ENCODE measurements at places on chromosomes 1 and 21. TPM values are rescaled to one million over a fixed set of nuclear protein-coding genes. Genes with fewer than 3 reads are reported as not detected.

- no peak overlapping the region for H3K4me3 ChIP-seq
- DNase-seq = no peak
- H3K36me3 ChIP-seq = peaks cover 19% of the 10 kb centered on the region
- H3K27ac ChIP-seq = no peak overlapping the region
These were observed 15.4 kb downstream of the HDAC1 start for GRCh38 chr1:32307324-32307723.

DNA sequence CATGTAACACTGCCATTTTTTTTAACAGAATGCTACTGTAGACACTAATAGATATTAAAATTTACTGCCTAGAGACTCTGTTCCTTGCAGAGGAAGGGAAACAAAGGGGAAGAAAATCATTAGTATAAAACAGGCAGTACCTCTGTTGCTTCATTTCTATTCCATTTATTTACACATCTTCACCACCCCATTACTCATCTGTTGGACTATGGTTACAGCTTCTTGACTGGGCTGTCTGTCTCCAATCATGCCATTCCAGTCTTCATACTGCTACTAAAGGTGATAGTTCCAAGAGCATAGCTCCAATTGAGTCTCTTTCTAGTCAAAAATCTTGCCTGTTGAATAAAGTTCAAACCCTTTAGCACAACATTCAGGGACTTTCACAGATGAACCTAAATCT lies 22.2 kb upstream of the GPR25 start:
- H3K4me1 ChIP-seq = peaks cover 9% of the 10 kb centered on the region
- no peak overlapping the region for H3K27ac ChIP-seq
- no peak for DNase-seq
- no peaks in the 10 kb centered on the region for H3K27me3 ChIP-seq

DNA sequence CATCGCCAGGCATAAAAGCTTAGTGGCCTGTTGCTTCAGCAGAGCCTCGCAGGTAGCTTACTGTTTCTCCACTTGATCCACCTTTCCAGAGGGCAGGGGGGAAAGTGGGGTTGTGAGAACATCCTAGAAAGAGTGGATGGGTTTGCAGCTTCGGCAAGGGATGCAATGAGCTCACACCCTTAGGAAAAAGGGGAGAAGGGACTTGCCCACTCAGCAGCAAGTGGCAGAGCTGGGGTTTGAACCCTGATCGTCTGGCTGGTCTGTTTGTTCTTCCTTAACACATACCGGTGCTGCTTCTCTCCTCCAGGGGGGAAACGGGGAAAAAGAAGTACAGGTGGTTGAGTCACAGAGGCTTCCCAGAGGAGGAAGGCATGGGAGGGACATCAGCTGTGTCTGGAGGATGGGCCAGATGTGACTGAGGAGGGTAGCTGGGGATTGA lies 1.0 kb downstream of the TMEM201 start:
- peaks cover 44% of the 10 kb centered on the region for H3K4me1 ChIP-seq
- DNase-seq = no peak
- peak overlapping the region; percentile 92 for H3K4me3 ChIP-seq
- H3K36me3 ChIP-seq = peaks cover 4% of the 10 kb centered on the region
- no peaks in the 10 kb centered on the region for H3K27me3 ChIP-seq

The HAPLN2 gene
- 0.91 TPM for total RNA-seq

The PTBP2 gene
- 75.5 TPM for total RNA-seq

GRCh38 chr1:181674617-181675016 lies 191.3 kb downstream of the CACNA1E start:
- H3K4me1 ChIP-seq = peaks cover 18% of the 10 kb centered on the region
- no peaks in the 10 kb centered on the region for H3K36me3 ChIP-seq
- no peak overlapping the region for H3K27ac ChIP-seq
- no peak overlapping the region for H3K4me3 ChIP-seq
- peaks cover 4% of the 10 kb centered on the region for H3K27me3 ChIP-seq
- no peak for DNase-seq

DNA sequence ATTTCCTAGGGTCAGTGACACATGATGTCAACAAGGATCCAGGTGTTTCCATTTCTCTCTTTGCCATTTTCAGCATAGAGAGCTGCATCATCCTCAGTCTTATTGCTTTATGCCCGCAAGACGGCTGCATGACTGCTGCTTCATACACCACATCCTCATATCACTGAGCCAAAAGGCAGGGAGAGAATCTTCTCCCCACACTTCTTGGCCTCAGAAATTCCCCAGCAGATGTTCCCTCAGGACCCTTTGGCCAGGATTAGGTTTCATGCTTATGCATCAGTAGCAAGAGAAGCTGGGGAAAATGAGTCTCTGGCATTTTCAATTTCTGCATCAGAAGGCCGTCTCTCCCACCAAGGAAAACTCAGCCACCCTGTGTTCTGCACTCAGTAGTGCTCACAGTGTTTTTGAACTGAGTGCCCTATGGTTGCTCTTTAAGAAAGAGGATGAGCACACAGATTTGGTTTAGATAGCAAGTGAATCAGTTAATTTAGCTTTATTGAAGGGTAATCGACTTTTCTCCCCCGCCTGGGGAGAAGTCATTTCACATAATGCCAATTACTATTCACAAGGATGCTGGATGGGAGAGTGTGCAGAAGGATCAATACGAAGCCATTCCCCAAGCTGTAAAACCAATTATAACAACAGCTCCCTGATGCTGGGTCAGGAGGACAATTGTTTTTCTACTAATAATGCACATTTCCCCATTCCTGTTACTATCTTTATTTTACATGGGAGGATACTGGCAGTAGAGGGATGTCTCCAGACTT lies 360.2 kb downstream of the HHIPL2 start:
- no peaks in the 10 kb centered on the region for H3K4me1 ChIP-seq
- no peaks in the 10 kb centered on the region for H3K27me3 ChIP-seq
- no peaks in the 10 kb centered on the region for H3K36me3 ChIP-seq
- H3K27ac ChIP-seq = no peak overlapping the region

The ETNK2 gene
- total RNA-seq = 12.1 TPM

The PCSK9 gene
- total RNA-seq = 23.7 TPM

DNA sequence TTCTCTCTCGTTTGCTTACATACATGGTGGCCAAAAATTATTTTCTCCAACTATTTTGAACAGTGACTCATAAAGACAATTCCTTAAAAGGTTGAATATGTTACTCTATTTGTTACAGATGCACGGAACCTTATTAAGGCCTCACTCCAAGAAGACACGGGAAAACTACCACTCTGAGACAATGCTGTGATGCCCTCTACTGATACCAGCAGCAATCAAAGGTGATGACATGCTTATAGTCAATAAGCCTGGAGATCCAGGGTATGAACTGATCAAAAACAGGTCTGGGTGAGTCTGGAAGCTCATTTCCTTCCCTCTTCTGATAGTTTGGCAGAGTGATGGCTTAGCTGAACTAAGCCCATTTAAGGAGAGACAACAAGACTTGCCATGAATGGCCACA lies 563.0 kb downstream of the LRRIQ3 start:
- no peaks in the 10 kb centered on the region for H3K36me3 ChIP-seq
- no peak for DNase-seq
- H3K4me3 ChIP-seq = no peak overlapping the region

The DNAJC28 gene
- 2.4 TPM for total RNA-seq

The FAM43B gene
- total RNA-seq = 0.75 TPM

DNA sequence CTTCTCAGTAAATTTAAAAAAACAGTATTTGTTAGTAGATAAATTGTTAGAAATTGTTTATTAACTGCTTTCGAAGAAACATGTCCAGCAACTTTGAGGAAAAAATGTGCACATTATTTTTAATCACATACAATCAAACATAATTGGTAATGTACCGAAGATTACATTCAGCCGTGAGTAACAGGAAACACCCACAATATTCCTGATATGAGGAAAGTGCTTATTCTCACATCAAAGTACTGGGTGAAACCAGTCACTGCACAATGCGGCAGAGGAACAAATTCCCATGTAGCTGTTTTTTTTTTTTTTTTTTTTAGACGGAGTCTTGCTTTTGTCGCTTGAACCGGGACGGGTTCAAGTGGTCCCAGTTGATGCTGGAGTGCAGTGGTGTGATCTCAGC lies 9.7 kb downstream of the ACBD3 start:
- peaks cover 24% of the 10 kb centered on the region for H3K4me1 ChIP-seq
- no peak overlapping the region for H3K27ac ChIP-seq
- H3K36me3 ChIP-seq = peaks cover 2% of the 10 kb centered on the region
- H3K4me3 ChIP-seq = no peak overlapping the region
- DNase-seq = no peak

DNA sequence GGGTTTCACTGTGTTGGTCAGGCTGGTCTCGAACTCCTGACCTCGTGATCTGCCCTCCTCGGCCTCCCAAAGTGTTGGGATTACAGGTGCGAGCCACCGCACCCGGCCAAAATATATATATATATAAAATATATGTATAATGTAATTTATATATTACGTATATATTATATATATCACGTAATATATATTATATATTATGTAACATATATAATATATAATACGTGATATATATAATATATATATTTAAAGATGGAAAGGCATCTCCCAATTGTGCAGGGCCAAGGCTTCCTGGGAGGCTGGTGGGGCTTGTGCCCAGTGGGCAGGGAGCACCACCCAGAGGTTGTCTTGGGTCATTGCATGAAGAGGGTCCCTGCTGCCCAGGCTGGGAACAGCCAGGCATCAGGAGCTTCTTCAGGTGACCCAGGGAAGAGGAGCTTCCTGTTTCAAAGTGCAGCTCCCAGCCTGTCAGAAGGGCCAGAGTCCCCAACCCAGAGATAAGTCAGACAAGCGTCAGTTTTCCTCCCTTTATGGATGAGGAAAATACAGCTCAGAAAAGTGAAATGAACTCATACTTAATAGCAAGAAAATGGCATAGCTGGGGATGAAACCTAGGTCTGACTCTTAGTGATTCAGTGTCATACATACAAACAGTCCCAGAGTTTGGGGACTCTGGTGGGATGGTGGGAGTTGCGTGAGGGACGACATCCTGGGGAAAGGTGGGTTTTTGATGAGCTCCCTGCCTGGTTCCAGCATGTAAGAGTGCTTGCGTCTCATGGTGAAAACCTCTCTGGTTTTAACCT lies 12.0 kb downstream of the UBE2Q1 start:
- peaks cover 14% of the 10 kb centered on the region for H3K27me3 ChIP-seq
- no peak overlapping the region for H3K27ac ChIP-seq
- peaks cover 9% of the 10 kb centered on the region for H3K36me3 ChIP-seq
- no peak overlapping the region for H3K4me3 ChIP-seq

- H3K36me3 ChIP-seq = peaks cover 9% of the 10 kb centered on the region
- H3K27ac ChIP-seq = peak overlapping the region; percentile 32
These were observed 109.0 kb downstream of the FAF1 start for GRCh38 chr1:50851034-50851433.

GRCh38 chr1:173484276-173484675 lies 7.1 kb downstream of the PRDX6 start:
- no peak for DNase-seq
- no peaks in the 10 kb centered on the region for H3K27me3 ChIP-seq
- peaks cover 49% of the 10 kb centered on the region for H3K36me3 ChIP-seq
- peaks cover 10% of the 10 kb centered on the region for H3K4me1 ChIP-seq
- no peak overlapping the region for H3K4me3 ChIP-seq

DNA sequence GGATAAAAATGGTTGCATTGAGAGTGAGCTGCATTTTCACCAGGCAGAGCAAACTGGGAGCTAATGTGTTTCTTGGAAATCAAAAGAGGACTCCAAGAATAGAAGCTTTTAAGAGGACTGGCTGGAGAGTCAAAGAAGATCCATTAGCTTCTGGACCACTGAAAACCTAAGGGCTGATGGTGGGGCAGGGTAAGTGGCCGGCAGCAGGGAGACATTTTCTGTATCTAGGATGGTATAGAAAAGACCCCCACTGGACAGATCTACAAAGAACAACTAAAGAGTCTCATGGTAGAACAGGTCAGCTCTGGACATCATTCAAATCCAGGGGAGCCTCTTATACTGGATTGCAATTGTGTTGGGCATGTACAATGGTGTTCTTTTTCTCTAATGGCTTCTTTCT lies 262.3 kb downstream of the PTGER3 start:
- DNase-seq = no peak
- H3K27ac ChIP-seq = no peak overlapping the region
- no peak overlapping the region for H3K4me3 ChIP-seq
- no peaks in the 10 kb centered on the region for H3K36me3 ChIP-seq
- no peaks in the 10 kb centered on the region for H3K4me1 ChIP-seq

DNA sequence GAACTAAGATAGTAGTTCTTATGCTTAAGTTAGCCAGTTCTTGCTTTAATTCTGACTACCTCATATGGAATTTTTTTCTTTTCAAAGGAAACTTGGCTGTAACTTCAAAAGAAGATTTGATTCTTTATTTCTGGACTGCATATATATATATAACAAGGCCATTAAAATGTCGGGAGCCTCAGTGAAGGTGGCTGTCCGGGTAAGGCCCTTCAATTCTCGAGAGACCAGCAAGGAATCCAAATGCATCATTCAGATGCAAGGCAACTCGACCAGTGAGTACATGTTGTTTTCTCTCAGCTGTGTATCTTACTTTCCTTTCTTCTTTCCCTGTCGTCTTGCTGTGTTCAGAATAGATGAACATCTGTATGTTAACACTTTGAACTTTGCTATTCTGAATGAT lies 21.8 kb downstream of the KIF1B start:
- peaks cover 1% of the 10 kb centered on the region for H3K36me3 ChIP-seq
- DNase-seq = no peak
- no peak overlapping the region for H3K4me3 ChIP-seq
- H3K27ac ChIP-seq = no peak overlapping the region

The PRKAB2 gene
- total RNA-seq = 19.4 TPM

The PLD5 gene
- 0.84 TPM for total RNA-seq

The CDC14A gene
- total RNA-seq = 16.6 TPM

GRCh38 chr1:89836252-89837035 lies 15.6 kb downstream of the LRRC8D start:
- H3K27ac ChIP-seq = no peak overlapping the region
- H3K4me3 ChIP-seq = no peak overlapping the region
- H3K4me1 ChIP-seq = peaks cover 74% of the 10 kb centered on the region
- no peaks in the 10 kb centered on the region for H3K27me3 ChIP-seq
- H3K36me3 ChIP-seq = no peaks in the 10 kb centered on the region

Data from neural crest cell (in vitro differentiated cells).